ENCODE measurements at places on chromosomes 2 and 18. TPM values are rescaled to one million over a fixed set of nuclear protein-coding genes. Genes with fewer than 3 reads are reported as not detected.
A peak's percentile ranks its signal among the peaks of the same experiment; 100 is the strongest.

Gene DOK6
- total RNA-seq, result 0.18 TPM

Gene MALL
- 7.7 TPM for total RNA-seq

Gene LYPD6
- 0.11 TPM for total RNA-seq

Gene MC5R
- total RNA-seq, result not detected

Gene SPP2
- not detected for total RNA-seq

Gene SIX2
- 16.6 TPM for total RNA-seq

Gene FBXO15
- not detected for total RNA-seq

Gene PHLPP1
- total RNA-seq, result 3.5 TPM

Gene TMEM198
- 2.1 TPM for total RNA-seq

Gene MOCOS
- total RNA-seq, result 0.30 TPM

GRCh38 chr2:176614930-176615329 is 345.7 kb downstream of the MTX2 start:
- no peak overlapping the region for H3K4me3 ChIP-seq
- no peaks in the 10 kb centered on the region for H3K36me3 ChIP-seq
- H3K4me1 ChIP-seq, result no peaks in the 10 kb centered on the region
- H3K27me3 ChIP-seq, result no peaks in the 10 kb centered on the region
- no peak for DNase-seq

DNA sequence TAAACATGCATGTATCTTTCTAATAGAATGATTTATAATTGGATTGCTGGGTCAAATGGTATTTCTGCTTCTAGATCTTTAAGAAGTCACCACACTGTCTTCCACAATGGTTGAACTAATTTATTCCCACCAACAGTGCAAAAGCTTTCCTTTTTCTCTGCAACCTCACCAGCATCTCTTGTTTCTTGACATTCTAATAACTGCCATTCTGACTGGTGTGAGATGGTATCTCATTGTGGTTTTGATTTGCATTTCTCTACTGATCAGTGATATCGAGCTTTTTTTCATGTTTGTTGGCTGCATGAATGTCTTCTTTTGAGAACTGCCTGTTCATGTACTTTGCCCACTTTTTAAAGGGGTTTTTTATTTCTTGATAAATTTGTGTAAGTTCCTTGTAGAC is 182.5 kb downstream of the ANKRD44 start:
- no peaks in the 10 kb centered on the region for H3K4me1 ChIP-seq
- no peak overlapping the region for H3K27ac ChIP-seq
- DNase-seq, result no peak
- no peaks in the 10 kb centered on the region for H3K36me3 ChIP-seq

GRCh38 chr2:72887032-72887739 is at the start of gene SPR:
SPR (plus strand) TSS chr2:72887408; CDS start chr2:72887433, 25 bp downstream.
- no peaks in the 10 kb centered on the region for H3K27me3 ChIP-seq
- peak within 1 kb of the TSS; percentile 86 for H3K27ac ChIP-seq
- peak; percentile 83 for DNase-seq

DNA sequence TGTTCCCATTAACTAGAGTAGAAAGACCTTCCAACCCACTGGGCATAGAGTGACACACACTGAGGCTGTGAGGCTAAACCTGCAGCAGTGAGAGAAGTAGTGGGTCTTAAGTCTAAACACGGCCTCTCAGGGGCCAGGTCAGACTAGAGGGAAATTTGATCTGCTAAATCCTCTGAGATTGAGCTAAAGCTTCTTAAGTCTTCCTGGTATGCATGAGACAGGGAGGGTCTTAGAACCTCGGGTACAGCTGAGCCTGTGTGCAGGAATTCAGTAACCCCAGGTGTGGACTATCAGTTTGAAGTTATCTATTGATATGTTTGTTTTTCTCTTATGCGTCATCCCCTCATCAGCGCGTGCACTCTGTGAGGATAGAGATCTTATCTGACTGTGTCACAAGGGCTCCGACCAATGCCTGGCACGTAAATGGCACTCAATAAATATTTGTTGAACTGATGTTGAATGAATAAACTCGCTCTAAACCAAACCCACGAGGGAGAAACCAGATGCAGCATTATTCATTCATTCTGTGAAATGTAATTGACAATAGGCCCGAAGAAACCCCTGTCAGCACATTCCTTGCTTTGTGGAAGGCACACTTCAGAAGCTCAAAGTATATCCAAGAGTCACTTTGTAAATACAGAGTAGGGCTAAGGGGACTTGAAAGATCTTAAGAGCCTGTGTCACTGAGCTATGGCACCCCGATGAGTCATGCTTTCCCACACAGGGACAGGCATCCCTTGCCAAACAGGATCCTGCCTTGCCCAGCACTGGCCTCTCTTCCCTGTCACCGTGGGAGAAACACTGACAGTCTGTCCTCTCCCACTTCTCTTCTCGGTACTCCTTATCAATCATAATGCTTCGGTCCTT is 21.7 kb upstream of the RAB10 start:
- no peak overlapping the region for H3K4me3 ChIP-seq
- DNase-seq, result peak; percentile 72
- H3K27me3 ChIP-seq, result no peaks in the 10 kb centered on the region
- no peaks in the 10 kb centered on the region for H3K36me3 ChIP-seq
- H3K27ac ChIP-seq, result peak overlapping the region; percentile 78

DNA sequence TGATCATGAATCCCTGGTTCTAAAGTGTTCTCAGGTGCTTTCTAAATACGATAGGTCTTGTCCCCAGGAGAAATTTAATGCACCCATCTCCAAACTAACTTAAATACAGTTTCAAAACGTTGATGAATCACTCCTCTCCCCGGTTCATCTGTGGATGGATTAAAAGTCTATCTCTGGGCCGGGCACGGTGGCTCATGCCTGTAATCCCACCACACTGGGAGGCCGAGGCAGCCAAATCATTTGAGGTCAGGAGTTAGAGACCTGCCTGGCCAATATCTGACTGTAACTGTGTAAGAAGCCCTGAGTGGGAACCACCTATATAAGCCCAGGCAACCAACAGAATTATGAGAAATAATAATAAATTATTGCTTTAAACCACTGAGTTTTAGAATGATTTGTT is 78.7 kb downstream of the LONRF2 start:
- DNase-seq, result no peak
- H3K4me3 ChIP-seq, result no peak overlapping the region
- no peak overlapping the region for H3K27ac ChIP-seq
- no peaks in the 10 kb centered on the region for H3K27me3 ChIP-seq
- peaks cover 3% of the 10 kb centered on the region for H3K4me1 ChIP-seq

GRCh38 chr18:41569867-41570266 is 385.2 kb upstream of the PIK3C3 start:
- DNase-seq, result no peak
- H3K36me3 ChIP-seq, result no peaks in the 10 kb centered on the region
- no peaks in the 10 kb centered on the region for H3K4me1 ChIP-seq
- H3K27ac ChIP-seq, result no peak overlapping the region
- H3K4me3 ChIP-seq, result no peak overlapping the region

DNA sequence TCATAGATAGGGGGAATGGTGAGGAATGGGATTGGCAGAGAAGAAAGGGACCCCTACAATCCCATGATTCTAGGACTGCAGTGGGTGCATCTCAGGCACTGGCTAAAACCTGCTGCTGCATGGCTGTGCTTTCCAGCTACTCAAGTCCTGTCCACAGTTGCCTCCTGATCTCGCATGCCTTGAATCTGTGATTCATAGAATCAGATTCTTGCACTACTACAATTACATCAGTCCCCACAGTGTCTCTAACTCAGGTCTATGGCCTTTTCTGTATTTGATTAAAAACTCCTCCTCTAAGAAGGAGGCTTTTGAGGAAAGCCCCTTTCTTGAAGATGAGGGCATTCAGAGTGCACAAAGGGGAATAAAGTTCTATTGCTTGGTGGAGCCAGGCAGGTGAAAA is 117.4 kb downstream of the LRATD1 start:
- no peak for DNase-seq
- H3K27me3 ChIP-seq, result no peaks in the 10 kb centered on the region
- no peaks in the 10 kb centered on the region for H3K4me1 ChIP-seq
- H3K27ac ChIP-seq, result no peak overlapping the region
- H3K36me3 ChIP-seq, result no peaks in the 10 kb centered on the region

GRCh38 chr2:31581124-31581795 is 522 bp upstream of the SRD5A2 start:
- H3K4me3 ChIP-seq, result no peak overlapping the region
- H3K36me3 ChIP-seq, result no peaks in the 10 kb centered on the region
- H3K4me1 ChIP-seq, result no peaks in the 10 kb centered on the region
- peaks cover 34% of the 10 kb centered on the region for H3K27me3 ChIP-seq

DNA sequence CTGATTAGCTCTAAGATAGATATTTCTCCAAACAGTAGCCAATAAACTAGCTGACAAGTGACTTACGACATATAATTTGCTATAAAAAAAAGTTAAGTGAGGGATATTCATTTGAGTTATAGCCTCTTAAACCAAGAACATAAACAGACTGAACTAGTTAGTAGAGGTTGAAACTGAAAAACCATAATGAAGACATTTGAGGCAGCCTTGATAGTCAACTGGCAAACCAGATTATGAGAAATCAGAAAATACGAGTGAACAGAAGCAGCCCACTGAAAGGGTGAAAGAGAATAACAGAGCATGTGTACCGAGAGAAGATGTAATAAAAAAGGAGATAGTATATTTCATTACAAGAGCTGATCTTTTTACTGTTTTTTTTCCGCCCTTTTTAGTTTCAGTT is 698.1 kb upstream of the SETBP1 start:
- no peaks in the 10 kb centered on the region for H3K27me3 ChIP-seq
- no peaks in the 10 kb centered on the region for H3K4me1 ChIP-seq
- no peak overlapping the region for H3K27ac ChIP-seq
- no peaks in the 10 kb centered on the region for H3K36me3 ChIP-seq
- no peak overlapping the region for H3K4me3 ChIP-seq
- no peak for DNase-seq

DNA sequence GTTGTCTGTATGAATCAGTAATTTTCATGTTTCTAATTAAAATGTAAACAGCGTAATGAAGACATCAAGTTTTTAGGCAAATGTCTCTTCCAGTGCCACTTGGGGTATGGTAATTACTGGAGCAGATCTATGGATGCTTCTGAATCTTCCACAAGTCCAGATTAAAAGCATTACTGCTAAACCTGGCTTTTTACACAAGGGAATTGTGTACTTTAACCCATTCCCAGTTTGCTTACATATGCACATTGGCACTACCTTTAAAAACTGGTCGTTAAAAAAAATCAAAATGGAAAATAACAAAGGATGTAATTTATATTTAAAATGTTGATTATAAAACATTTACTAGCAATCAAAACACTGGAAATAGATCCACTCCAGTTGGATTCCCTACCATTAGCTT is 19.7 kb downstream of the FIGN start:
- H3K4me1 ChIP-seq, result peaks cover 3% of the 10 kb centered on the region
- no peak overlapping the region for H3K4me3 ChIP-seq
- H3K27me3 ChIP-seq, result no peaks in the 10 kb centered on the region
- H3K27ac ChIP-seq, result no peak overlapping the region

DNA sequence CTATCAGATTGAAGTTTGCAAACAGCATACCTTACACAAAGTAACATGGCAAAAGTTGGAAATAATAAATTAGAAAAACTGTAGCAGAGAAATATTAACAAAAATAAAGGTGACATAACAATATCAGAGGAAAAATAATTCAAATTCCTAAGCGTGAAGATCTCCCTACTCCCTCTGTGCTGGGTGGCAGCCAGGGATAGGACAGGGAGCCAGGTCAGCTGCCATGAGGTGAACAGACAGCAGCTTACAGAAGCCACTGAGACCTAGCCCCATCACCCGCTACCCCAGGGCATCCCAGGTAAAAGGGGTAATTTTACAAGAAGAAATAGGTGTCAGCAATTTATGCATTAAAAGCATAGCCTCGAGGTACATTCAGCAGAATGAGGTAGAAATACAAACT is 423.8 kb upstream of the HS6ST1 start:
- no peaks in the 10 kb centered on the region for H3K36me3 ChIP-seq
- no peaks in the 10 kb centered on the region for H3K4me1 ChIP-seq
- DNase-seq, result no peak
- H3K27me3 ChIP-seq, result no peaks in the 10 kb centered on the region
- H3K4me3 ChIP-seq, result no peak overlapping the region

GRCh38 chr2:65528241-65528574 is 95.8 kb upstream of the SPRED2 start:
- no peak overlapping the region for H3K4me3 ChIP-seq
- H3K27ac ChIP-seq, result no peak overlapping the region
- no peak for DNase-seq
- H3K36me3 ChIP-seq, result no peaks in the 10 kb centered on the region

- no peak overlapping the region for H3K27ac ChIP-seq
- H3K4me3 ChIP-seq, result no peak overlapping the region
- no peaks in the 10 kb centered on the region for H3K27me3 ChIP-seq
- H3K36me3 ChIP-seq, result no peaks in the 10 kb centered on the region
These were observed 136.7 kb upstream of the CAVIN2 start for GRCh38 chr2:191983591-191983990.

DNA sequence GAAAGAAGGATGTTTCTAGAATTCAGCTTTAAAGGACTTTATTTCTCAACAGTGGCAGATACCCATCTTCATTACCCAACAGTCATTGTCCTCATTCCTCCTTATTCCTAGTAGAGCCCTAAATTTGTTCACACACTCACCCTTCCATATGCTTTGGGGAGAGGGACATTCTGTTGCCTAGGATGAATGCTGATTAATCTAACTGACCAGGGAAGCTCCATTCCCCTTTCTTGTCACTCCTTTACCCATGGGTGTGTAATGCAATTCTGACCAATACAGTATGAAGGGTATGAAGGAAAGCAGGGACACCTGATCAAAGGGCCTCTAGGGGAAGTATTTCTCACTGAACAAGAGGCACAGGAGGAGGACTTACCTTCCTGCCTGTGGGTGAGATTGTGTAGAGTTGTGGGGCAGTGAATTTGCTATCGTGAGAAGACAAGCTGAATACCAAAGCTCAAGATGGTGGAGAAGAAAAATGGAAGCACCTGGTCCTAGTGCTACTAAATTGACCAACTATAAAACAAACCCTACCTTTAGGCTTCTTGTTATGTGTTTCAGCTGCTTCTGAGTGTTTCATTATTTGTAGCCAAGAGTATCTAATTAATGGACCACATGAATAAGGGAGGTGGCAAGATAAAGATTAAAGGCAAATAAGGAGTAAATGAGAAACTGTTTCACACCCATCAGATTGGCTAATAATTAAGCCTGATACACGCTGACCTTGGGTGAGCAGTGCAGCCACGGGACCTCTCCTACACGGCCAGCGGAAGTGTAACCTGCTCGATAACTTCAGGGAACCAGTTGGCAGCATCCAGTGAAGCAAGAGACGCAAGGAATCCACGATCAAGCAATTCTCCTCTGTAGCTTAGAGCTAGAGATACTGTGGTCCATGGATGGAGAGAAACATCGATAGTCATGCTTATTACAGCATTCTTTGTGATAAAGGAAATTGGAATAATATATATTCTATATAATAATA is 202.3 kb downstream of the MYCN start:
- H3K4me3 ChIP-seq, result no peak overlapping the region
- H3K27ac ChIP-seq, result no peak overlapping the region
- H3K27me3 ChIP-seq, result no peaks in the 10 kb centered on the region
- H3K36me3 ChIP-seq, result no peaks in the 10 kb centered on the region
- no peak for DNase-seq

DNA sequence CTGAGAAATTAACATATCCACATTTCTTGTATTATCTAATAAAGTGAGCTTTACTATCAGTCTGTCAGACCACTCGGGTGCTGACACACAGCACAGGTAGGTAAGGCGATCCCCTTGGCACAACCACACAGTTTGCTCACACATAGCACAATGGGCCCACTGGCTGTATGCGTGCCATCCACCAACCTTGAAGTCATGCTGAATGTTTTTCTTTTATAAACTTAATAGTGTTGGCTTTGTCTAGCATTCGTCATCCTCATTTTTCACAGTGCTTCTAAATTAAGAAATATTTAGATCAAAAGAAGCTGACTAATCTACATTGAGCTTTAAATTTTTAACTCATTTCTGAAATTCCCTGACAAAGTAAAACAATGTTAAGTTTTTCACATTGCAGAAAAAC is 50.0 kb upstream of the PAPOLG start:
- no peaks in the 10 kb centered on the region for H3K36me3 ChIP-seq
- H3K4me3 ChIP-seq, result no peak overlapping the region
- H3K4me1 ChIP-seq, result no peaks in the 10 kb centered on the region
- no peak for DNase-seq
- H3K27me3 ChIP-seq, result no peaks in the 10 kb centered on the region
